ENCODE measurements at places on chromosomes 2 and 18. TPM values are rescaled to one million over a fixed set of nuclear protein-coding genes. Genes with fewer than 3 reads are reported as not detected.

The RAB27B gene
- total RNA-seq, result 3.7 TPM

The REEP1 gene
- total RNA-seq, result not detected

The C2orf72 gene
- not detected for total RNA-seq

The FIGN gene
- total RNA-seq, result 1.3 TPM

The FAHD2B gene
- 6.2 TPM for total RNA-seq

The NLRC4 gene
- not detected for total RNA-seq

The REG1B gene
- total RNA-seq, result not detected

The CREG2 gene
- total RNA-seq, result under 0.01 TPM

The SNED1 gene
- total RNA-seq, result 209 TPM

The STPG4 gene
- total RNA-seq, result 0.49 TPM

The ANKRD30B gene
- total RNA-seq, result 0.24 TPM

The DYSF gene
- total RNA-seq, result 1.8 TPM

The TMEM150A gene
- total RNA-seq, result 22.7 TPM

The OST4 gene
- 193 TPM for total RNA-seq

The MTCL1 gene
- 197 TPM for total RNA-seq

The TUBA4B gene
- total RNA-seq, result not detected

The UCN gene
- 0.85 TPM for total RNA-seq

The RPRM gene
- total RNA-seq, result not detected

The MBP gene
- 13.2 TPM for total RNA-seq

The PLCL1 gene
- 1.6 TPM for total RNA-seq

The DSG1 gene
- total RNA-seq, result not detected

The ATP6V1C2 gene
- not detected for total RNA-seq

The LDLRAD4 gene
- total RNA-seq, result 0.65 TPM

The TCF23 gene
- total RNA-seq, result not detected

The FAM237A gene
- total RNA-seq, result not detected

The CGREF1 gene
- 1.5 TPM for total RNA-seq

The TLX2 gene
- total RNA-seq, result not detected

The PRSS56 gene
- not detected for total RNA-seq

The CAMKMT gene
- 9.1 TPM for total RNA-seq

The CNDP2 gene
- 70.1 TPM for total RNA-seq

The PARD6G gene
- total RNA-seq, result 3.1 TPM

The SLC23A3 gene
- total RNA-seq, result 1.5 TPM

The CCDC74A gene
- total RNA-seq, result 12.0 TPM

The CCDC195 gene
- total RNA-seq, result not detected

The IL1A gene
- not detected for total RNA-seq

The ACMSD gene
- total RNA-seq, result not detected

The NEU2 gene
- not detected for total RNA-seq

The ANO7 gene
- 0.12 TPM for total RNA-seq

The PROM2 gene
- 0.36 TPM for total RNA-seq

The RFX8 gene
- total RNA-seq, result 6.8 TPM

The HJURP gene
- total RNA-seq, result 2.6 TPM

The ASB18 gene
- total RNA-seq, result not detected

The TWIST2 gene
- total RNA-seq, result 46.2 TPM

The NUP35 gene
- total RNA-seq, result 10.8 TPM

The SERPINB10 gene
- not detected for total RNA-seq

The PIEZO2 gene
- 49.3 TPM for total RNA-seq

The CNGA3 gene
- total RNA-seq, result 0.12 TPM
